ENCODE measurements at places on chromosomes 4 and X.

DNA sequence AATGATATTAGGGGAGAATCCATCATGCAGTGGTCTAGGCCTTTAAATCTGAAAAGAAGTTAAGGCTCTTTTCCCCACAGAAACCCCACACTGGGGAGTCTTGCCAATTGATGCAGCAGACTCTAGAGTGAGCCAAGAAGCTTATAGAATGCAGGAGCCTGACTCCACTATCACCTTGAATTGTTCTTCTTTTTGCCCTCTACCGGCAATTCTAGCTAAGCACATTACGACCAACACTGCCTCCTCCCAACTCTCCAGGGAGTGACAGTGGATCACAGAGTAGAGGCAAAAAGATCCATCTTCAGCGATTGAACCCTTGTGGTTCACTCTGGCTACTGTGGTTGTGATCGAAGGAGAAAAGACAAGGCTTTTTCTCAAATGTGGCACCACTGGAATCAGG, 331.5 kb downstream of the NKX6-1 start:
- DNase-seq = no peak

DNA sequence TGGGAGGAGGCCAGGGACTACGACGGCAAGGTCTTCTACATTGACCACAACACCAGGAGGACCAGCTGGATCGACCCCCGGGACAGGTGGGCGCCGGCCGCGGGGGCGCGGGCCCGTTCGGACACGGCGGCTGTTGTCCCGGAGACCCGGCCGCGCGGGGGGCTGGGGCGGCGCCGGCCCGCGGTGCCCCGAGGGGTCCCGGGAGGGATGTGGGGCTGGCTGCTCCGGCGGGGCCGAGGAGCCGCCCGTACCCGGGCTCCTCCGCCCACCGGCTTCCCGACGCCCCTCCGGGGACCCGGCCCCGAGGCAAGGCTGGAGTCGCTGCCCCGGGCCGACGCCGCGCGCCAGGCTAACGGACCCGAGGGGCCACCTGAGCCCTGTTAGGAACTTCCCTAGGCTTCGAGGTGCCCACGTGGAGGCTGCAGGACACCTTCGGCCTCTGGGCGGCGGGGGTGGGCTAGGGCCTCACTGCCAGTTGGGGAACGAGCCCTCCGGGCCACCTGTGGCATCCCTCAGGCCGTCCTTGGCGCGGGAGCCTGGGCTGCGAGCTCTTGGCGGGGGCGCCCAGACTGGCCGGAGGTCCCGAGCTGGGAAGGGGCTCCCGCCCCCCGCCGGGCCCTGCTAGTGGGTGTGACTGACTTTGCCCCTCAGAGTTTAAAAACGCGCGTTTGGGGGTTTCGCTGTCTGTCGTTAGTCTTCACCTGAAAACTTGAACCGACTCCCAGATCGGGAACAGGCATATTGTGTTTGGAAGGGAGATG, 660 bp downstream of the WWC2 start:
- DNase-seq = no peak

- no peak for DNase-seq
Measured at GRCh38 chrX:133868682-133869081, 116.7 kb downstream of the GPC3 start.

GRCh38 chr4:138951764-138952163, 63.8 kb upstream of the NOCT start:
- no peak for DNase-seq

- DNase-seq = no peak
Measured at GRCh38 chr4:140469791-140470733, 28.0 kb downstream of the MGAT4D start.

- DNase-seq = no peak
Measured at GRCh38 chr4:170853422-170854021, 763.8 kb upstream of the AADAT start.

DNA sequence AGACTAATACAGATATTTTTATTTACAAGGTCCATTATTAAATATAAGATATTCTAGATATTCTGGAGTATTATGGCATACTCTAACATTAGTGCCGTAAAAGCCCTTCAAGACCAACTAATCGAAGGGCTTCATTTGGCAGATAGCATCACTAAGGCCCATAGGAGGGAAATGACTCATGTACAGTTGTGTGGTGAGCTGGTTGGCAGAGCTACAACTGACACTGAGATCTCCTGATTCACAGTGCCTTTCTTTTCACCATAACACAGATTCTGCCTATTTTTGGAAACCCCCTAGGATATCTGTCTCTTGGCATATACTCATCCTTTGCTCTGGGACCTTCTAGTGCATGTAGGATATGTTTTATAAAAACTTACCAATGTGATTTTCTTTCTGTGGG, 201.7 kb upstream of the AFF2 start:
- no peak for DNase-seq

DNA sequence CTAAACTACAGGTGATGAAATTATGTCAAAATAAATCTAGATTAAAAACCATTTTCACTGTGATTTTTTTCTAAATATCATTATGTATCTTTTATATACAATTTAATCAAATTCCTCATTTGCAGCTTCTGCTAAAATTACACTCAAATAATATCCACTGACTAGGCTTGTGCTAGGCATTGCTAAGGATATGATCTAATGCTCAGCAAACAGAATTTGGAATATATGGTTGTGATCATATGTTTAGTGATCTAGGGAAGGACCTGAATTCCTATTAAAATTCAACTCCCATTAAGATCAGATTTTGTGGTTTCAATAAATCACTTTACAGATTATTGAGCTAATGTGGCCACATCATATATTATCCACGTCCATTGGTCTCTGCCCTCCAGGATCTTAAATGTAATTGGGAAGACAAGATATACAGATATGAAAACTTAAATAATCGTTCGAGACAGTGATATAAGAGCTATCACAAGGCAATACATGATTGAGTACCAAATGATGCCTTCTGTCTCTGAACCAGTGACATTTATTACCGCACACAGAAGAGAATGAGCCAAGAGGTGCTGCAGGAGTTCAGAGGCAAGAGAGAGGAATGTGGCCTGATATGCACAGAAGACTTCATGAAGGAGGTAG, 206.0 kb upstream of the RPS6KA3 start:
- DNase-seq = no peak

- DNase-seq = no peak
Measured at GRCh38 chr4:180057891-180058671, 2185.1 kb upstream of the TENM3 start.

All from stimulated activated CD4-positive, alpha-beta T cell treated with anti-CD3 and anti-CD28 coated beads, Interleukin-1b, Interleukin-23, amount 100 ng/mL, for 1 hour (primary cell).